ENCODE measurements at places on chromosomes 2 and 18.

DNA sequence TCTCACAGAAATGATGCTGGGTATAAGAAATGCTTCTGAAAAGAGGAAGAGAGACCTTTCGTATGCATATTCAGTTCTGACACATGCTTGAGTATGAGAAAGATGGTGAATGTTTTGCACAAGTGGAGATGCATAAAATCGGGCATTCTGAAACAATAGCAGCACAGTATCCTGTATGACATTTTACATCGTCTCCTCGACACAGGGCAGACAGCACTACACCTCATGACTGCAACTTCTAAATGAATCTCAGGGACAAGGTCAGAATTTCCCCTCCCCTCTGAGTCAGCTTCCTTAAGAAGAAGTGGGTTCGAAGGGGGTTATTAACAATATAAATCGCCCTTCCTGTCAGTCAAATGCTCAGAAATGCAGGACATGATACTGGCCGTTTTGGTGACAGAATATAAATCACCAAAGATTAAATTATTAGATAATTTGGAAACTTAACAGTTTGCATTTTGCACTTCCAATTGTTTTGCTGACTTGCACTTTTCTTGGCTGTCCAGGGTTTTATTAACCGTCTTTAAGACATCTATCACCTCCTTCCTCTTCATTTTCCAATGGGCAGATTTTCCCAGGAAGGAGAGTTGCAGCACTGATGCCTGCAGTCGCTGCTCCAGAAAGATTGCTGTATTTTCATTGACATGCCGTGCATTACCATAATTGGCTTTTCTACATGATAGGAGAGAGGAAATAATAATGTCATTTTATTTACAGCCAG lies 57.2 kb downstream of the TSHZ1 start:
- DNase-seq, result no peak

DNA sequence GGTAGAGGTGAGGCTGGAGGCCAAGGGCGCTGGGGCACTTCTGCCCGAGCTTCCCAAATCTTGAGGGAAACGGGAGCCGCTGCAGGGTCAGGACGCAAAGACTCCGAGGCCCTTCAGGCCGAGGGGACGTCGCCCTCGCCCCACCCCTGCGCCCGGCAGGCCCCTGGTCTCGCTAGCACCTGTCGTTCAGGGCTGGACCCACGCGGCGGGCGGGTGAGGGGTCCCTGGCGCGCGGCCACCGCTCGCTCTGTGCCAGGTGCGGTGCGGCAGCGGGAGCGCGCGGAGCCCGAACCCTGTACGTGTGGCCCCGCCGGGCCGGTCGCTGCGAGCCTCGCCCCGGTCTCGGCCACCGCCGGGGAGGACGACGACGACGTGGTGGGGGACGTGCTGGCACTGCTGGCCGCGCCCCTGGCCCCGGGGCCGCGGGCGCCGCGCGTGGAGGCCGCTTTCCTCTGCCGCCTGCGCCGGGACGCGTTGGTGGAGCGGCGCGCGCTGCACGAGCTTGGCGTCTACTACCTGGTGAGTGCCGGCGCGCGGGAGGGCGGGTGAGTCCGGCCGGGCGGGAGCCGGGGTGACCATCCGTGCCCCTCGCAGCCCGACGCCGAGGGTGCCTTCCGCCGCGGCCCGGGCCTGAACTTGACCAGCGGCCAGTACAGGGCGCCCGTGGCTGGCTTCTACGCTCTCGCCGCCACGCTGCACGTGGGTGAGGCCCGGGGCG lies 4.9 kb downstream of the ERFE start:
- no peak for DNase-seq

- DNase-seq, result no peak
Observed at GRCh38 chr18:9608298-9608697, 6.1 kb downstream of the PPP4R1 start.

- DNase-seq, result no peak
Observed at GRCh38 chr2:203059567-203060240, 45.0 kb downstream of the NBEAL1 start.

GRCh38 chr2:120399889-120400240 lies 53.9 kb downstream of the INHBB start:
- no peak for DNase-seq

DNA sequence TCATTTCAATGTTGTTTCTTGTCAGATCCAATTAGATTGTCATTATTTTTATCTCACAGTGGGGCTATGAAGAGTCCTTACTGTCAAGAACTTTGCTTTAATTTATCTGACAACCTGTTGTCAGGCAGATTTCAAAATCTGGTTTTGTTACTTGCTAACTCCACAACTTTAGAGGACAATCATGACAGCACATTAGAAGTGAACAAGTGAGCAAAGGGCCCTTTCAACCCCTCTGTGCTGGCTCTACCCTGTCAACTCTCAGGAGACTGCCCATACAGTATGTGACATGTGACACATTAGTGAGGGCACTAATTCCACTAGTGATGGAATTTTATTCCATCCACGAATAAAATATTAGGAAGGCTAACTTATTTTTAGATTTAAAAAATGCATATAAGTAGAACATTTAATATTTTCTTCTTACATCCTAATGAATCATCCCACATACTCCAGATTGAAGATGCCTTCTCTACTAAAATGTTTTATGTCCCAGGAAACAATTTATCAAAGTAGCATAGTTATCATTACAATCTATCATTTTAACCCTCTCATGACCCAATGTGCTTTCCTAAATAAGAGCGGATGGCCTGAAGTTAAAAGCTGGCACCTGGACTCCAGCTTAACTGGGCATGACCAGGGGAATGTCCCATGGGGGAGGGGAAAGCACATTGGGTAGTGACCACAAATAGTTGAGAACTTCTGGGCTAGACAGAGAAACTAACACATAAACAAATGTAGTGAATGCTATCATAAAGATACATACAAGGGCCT lies 97.6 kb upstream of the PPP1CB start:
- no peak for DNase-seq

DNA sequence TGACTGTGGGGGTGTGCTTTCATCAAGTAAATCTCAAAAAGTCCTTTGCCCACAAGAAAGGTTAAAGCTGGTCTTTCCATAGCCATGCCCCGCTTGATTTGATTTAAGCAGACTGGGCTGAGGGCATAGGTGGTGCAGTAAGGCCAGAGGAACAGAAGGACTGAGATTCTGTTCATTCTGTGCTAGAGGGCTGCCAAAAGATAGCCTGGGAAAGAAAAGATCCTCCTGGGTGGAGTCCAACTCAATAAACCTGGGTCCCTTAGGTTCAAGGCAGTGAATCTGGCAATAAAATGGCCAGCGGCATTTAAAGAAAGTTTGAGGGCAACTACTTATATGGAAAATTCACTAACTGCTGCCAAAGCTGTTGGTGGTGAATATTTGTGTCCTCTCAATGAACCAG lies 59.2 kb upstream of the MAP3K20 start:
- no peak for DNase-seq

GRCh38 chr2:212922701-212923100 lies 228.7 kb downstream of the IKZF2 start:
- no peak for DNase-seq

DNA sequence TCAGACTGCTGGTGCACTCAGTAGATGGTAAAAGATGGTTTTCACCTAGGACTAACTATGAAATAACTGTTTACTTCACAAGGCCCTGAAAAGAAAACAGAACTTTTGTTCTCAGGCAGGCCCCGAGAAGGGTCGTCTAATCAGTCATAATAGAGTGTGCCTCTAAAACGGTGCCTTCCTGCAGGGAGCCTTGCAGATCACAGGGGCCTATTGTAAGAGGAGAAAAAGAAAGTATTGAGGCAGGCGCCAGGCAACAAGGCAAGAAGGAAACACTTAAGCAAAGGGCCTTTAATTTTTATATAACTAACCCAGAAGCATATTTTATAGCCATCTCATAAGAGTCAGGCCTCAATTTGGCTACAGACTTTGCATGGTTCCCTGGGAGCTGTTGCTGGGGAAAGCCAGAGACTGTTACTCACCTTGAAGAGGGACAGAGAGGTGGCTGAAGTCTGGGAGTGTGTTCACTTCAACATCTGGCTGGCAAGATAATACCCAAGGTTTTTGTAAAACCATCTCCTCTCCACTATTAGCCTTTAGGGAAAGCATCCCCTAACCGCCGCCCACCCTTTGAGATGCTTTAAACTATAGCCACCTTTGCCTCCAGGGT lies 117.1 kb downstream of the PRPF40A start:
- no peak for DNase-seq

DNA sequence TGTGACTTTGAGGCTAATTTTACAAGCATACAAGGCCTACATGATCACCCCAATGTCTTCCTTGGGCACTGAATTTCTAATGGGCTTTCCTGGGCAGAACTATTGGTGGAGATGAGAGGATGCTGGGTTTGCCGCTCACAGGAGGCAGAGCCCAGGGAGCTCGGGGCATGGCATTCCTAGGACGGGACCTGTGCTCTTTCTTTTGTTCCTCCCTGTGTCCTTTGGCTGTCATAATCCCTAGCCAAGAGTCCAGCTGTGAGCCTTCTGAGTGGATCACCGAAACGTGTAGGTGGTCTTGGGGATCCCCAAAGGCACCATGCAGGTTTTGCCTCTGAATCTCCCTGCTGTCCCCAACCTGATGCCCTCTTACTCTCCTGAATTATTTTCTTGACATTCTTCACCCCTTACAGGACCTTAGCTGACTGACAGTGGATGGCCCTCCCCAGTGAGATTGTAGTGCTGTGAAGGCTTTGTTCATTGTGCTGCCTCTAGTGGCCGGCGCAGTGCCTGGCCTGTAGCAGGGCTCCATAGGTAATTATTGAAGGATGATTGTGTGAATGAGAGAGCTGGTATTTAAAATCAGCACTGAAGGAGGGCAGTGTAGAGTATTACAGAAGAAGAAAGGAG lies 221.9 kb downstream of the ZNF407 start:
- DNase-seq, result no peak

DNA sequence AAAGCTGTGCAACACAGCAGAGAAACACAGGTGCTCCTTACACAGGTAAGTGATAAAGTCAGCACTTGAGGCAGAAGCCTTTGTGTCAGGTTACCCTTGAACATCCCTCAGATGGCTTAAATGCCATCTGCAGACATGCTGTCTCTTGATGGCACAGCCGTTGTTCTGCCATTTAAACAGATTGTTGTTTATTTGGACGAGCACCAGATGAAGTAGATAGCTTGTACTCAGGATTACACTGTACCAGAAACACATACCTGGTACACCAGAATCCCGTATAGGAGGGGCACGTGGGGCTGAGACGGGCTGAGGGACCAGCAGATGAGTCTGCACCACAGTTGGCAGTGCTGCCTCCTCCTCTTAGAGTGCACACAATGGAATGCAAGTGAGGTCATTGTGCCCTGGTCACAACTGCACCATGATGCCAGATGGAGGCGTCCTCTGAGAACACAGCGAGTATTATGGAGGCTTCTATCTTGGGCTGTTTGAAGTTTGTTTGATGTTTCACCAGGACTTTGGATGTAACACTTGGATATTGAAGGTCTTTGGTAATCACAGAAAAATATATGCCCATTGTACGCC lies 143.0 kb downstream of the TANC1 start:
- DNase-seq, result no peak

- no peak for DNase-seq
Observed at GRCh38 chr2:39584283-39584965, 81.3 kb upstream of the TMEM178A start.

- DNase-seq, result no peak
Observed at GRCh38 chr18:62832282-62832681, 116.9 kb downstream of the PHLPP1 start.

DNA sequence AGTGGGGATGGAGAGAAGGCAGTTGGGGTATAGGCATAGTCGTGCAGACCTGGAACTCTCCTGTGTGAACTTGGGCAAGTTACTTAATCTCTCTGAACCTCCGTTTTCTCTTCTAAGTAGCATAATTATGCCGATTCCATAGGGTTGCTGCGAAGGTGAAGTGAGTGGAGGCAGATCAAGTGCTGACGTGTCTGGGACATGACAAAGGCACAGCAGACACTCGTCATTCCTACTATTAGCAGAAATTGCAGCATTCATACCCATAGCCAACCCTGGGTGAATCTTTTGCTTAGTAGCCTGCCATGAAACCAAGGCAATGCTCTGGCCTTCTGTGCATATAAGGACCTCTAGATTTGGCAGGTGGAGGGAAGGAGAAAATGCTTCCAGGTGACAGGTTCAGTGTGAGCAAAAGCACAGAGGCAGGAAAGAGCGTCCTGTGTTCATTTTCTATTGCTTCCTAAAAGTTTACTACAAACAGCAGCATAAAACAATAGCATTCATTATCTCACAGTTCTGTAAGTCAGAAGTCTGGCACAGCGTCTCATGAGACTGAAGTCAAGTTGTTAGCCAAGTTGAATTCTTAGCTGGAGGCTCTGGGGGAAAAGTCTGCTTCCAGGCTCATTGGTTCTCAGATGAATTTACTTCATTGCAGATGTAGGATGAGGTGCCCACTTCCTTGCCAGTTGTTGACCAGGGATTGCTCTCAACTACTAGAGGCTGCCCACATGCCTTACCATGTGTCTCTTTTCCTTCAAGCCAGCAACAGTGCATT lies 77.8 kb downstream of the CTIF start:
- no peak for DNase-seq

DNA sequence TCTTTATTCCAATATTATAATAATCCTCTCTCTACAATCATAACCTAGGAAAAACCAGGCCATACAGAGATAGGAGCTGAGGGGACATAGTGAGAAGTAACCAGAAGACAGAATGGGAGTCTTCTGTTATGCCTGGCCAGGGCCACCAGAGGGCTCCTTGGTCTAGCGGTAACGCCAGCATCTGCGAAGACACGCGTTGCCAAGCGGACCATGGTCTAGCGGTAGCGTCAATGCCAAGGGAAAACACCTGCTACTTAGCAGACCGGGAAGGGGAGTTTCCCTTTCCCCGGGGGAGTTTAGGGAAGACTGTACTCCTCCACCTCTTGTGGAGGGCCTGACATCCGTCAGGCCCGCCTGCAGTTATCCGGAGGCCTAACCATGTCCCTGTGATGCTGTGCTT lies 36.6 kb downstream of the ARL6IP6 start:
- no peak for DNase-seq

- DNase-seq, result no peak
Observed at GRCh38 chr2:172050479-172051125, 34.7 kb upstream of the DLX1 start.

GRCh38 chr2:160892204-160892603 lies 268.0 kb upstream of the TANK start:
- no peak for DNase-seq

- no peak for DNase-seq
Observed at GRCh38 chr2:15186118-15186517, 375.0 kb downstream of the NBAS start.

DNA sequence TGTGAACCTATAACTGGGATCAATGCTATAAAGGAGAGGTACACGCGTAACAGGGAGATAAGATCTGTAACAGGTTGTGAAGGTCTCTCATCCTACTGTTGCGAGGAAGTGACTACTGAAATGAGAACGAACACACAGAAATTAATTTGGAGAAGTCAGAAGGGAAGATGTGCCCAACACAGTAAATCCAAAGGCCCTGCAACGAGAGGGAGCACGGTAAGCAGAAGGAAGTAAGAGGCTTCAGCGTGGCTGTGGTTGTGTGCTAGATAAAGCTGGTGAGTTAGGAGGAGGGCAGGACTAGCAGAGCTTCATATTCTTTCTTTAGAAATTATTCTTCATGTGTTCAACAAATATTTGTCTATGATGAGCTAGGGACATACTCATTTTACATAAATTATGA lies 2.5 kb upstream of the ATG16L1 start:
- DNase-seq, result no peak

- no peak for DNase-seq
Observed at GRCh38 chr2:96106991-96107707, 9.2 kb downstream of the ADRA2B start.

- DNase-seq, result no peak
Observed at GRCh38 chr2:132415915-132416722, 486 bp upstream of the GPR39 start.

GRCh38 chr2:53476834-53477233 lies 290.8 kb upstream of the CHAC2 start:
- DNase-seq, result no peak

GRCh38 chr2:200795028-200795440 lies 16.7 kb upstream of the BZW1 start:
- DNase-seq, result no peak

GRCh38 chr2:134365356-134365755 lies 111.5 kb downstream of the MGAT5 start:
- no peak for DNase-seq
